Breast epithelium (tissue), 4 donors: ENCODE measurements at places on chromosomes 7 and 10. TPM values are rescaled to one million over a fixed set of nuclear protein-coding genes. Genes with fewer than 3 reads are reported as not detected.
A peak's percentile ranks its signal among the peaks of the same experiment; 100 is the strongest.

- no peak for DNase-seq
Observed at GRCh38 chr10:71233482-71233892, 21.1 kb downstream of the UNC5B start.

GRCh38 chr10:50614444-50615137, 9.2 kb downstream of the SGMS1 start:
- DNase-seq = no peak

- no peak for DNase-seq
Observed at GRCh38 chr10:114335614-114336013, 68.7 kb downstream of the AFAP1L2 start.

DNA sequence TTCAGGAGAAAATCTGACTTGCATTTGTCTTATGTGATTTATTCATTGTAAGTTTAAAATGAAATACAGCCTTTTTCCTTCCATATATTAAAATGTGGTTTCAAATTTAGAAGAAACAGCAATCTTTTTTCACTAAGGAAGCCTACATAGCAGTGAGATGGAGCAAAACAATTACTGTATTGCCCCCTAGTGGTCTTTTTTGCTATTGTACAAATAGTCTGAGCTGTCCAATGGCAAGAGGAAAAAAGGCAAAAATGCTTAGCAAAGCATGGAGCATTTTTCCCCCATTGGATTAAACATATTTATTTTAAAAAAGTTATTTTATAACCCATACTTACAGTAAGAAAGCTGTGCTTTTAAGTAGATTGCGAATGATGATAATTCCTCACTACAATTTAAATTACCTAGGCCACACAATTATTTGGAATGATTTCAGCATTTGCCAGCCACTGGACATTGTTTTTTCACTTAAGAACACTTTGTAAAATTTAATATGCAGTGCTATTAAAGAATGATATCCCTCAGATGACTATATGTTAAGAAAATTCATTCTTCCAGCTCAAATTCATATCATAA, 119.5 kb downstream of the CPED1 start:
- DNase-seq = no peak

GRCh38 chr10:13338390-13339110, 9.5 kb downstream of the SEPHS1 start:
- DNase-seq = no peak

DNA sequence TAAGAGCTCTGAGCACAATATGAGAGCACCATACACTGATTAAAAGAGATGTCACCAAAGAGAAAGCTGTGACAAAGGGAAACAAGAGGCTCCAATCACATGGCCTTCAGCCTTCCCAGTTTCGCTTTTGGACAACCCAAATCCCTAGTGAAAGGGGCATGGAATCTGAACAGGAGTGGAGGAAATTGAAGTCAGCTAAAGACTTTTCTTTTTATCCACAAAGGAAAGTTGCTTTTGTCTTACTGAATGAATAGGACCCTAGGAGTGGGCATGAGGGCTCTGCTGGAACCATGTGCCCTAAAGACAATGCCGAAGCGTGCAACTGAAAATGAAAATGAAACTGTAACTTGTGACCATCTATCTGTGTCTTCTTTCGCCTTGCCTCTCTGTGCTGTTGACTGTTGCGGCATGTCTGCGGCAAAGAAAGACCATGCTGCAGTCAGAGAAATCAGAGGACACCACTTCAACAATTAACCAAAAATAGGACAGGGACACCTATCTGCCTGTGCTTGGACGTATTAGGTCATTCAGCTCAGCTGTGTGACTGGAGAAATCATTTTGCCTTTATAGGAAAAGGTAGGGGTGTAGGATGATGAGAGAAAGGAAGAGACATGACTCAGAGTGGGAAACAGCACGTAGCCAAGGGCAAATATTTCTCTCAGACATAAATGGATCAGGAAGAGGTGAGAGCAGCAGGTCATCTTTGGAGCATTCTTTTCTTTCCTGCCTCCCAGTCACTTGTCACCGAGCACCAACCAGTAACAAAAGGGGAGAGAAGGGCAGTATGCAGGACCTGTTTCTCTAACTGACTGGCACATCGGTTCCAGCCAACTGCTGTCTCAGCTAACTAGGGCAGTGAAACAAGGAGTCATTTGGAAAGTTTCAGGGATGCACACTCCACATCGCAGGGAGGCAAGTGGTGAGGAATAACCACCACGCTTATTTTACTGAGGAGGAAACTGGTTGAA, 12.3 kb downstream of the CAV2 start:
- no peak for DNase-seq

PON1 gene
- 0.66 TPM for total RNA-seq

DNA sequence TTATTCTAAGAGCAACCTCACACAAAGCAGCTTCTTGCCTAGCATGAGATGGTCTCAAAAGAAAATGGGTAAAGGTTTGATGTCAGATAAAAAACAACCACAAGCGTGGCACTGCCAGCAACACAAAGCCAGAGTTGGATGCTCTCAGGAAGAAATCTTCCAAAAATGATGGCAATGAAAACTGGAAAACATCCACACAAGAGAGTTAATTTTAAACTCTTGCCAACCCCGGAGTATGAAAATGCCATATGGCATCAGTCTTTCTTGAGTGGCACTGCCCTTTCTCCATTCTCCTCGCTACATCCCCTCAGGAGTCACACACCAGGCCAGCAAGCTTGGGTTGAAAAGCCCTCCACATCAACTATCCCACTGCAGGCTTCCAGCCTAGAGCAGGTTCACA, 41.0 kb downstream of the CADPS2 start:
- no peak for DNase-seq

DNA sequence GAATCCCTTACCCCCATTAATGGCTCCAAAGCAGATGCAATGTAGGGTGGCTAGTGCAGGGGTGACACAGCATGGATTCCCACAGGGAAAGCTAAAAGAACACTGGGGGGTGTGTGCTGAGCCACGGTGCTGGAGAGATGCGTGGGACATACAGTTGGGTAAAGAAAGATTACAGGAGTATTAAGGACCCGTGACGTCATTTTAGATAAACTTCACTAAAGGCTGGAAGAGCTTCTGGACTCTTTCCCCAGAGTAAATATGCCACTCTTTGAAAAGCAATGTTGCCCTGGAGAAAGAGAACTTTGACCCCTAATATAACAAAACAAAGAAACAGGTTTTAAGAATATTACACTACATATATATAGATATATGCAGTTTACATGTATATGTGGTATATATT, 481.5 kb upstream of the VSTM2A start:
- no peak for DNase-seq

GRCh38 chr7:25790963-25791362, 361.0 kb upstream of the NFE2L3 start:
- DNase-seq = no peak

- DNase-seq = no peak
Observed at GRCh38 chr7:11379641-11380040, 406.0 kb downstream of the PHF14 start.

MPP7 gene
- 2.9 TPM for total RNA-seq

DNA sequence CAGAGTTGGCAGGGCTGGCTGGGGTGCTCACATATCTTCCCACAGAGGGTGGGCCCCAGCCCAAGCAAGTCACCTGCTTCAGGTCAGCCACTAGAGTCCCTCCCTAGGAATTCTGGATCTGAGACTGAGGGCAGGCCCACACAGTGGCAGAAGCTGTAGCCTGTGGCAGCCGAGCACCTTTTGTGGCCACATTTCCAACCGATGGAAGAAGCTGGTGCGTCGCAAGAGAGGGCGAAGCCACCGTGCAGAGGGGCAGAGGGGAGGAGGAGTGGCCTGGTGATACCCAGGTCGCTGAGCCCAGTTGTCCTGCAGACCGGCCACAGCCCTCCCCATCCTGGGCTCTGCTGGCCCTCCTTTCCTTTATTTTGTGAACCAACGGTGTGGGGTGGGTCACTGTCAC, 5.3 kb downstream of the POLM start:
- no peak for DNase-seq

DNA sequence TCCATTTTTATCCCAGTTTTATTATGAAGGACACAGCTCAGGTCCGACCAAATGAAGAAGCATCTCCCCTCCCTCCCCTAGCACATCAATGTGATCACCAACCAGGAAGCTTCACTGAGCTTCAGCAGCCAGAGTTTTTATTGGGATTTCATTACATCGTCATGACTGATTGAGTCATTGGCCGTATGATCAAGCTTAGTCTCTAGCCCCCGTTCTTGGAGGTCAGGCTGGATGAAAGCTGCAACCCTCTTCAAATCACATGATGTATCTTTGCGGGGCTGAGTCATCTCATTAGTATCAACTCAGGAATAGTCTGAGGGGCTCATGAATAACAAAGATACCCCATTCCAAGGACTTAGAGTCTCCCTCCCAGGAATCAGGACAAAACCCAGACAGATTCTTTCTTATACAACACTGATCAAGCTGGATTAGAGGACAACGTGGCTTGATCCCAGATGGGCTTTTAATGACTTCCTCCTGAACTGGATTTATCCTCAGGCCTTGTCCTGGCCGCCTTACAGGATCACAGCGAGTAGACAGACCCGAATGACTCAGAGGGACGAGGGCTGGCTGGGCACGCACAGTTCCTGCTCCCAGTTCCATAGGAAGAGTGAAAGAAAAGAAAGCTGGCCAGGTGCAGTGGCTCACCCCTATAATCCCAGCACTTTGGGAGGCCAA, 14.5 kb downstream of the LIMK1 start:
- DNase-seq = peak; percentile 77

PMPCB gene
- 58.4 TPM for total RNA-seq

GRCh38 chr10:101123085-101123814, 7.8 kb upstream of the TLX1 start:
- peak; percentile 49 for DNase-seq

- DNase-seq = no peak
Observed at GRCh38 chr7:111343017-111343416, 219.3 kb downstream of the IMMP2L start.

- DNase-seq = no peak
Observed at GRCh38 chr7:112302566-112302965, 96.1 kb downstream of the ZNF277 start.

OR13A1 gene
- total RNA-seq = 0.33 TPM

DNA sequence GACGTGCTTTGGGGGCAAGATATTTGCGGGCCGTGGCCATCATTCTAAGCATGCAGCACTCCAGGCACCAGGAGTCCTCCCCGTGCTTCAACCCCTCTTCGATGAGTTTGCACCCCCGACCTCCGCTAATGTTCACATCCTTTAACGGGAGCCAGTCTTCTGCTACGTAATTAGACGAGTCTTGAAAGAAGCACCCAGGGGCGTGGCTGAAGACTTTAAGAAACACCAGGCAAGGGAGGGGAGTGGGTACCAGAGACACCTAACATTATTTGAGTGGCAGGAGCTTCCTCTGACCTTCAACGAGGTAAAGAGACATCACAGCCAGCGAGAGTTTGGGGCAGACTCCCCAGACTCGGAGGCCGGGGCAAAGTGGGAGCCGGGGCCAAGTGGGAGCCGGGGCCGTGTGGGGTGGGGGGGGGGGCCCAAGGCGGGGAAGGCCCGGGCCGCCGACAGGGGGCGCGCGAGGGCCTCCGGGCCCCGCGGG, 31.1 kb upstream of the TOMM7 start:
- DNase-seq = peak; percentile 41

- no peak for DNase-seq
Observed at GRCh38 chr7:117017702-117018266, 64.5 kb downstream of the ST7 start.

DNAJC12 gene
- total RNA-seq = 0.96 TPM

DNA sequence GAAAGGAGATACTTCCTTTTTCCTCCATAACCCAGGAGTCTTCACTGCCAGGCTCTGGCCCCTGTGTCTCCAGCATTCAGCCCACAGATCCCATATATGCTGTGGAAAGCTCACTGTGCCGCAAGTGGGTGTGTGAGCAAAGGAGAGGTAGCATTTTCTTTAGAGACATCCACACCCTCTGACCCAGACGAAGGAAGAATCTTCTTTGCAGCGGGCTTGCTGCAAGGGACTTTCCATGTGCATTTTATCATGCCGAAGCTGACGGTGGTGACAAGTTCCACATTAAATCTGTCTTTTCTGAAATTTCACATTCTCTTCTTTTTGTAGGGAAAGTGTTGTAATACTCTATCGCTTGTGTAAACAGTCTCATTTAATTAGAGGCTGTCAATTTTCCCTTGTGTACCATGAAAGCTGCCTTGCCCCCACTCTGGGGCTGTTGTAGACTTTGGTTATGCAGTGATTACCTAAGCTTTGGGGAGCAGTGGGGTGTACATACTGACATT, 409.5 kb downstream of the SUGCT start:
- DNase-seq = no peak
